ENCODE measurements at places on chromosomes 5 and 9.

DNA sequence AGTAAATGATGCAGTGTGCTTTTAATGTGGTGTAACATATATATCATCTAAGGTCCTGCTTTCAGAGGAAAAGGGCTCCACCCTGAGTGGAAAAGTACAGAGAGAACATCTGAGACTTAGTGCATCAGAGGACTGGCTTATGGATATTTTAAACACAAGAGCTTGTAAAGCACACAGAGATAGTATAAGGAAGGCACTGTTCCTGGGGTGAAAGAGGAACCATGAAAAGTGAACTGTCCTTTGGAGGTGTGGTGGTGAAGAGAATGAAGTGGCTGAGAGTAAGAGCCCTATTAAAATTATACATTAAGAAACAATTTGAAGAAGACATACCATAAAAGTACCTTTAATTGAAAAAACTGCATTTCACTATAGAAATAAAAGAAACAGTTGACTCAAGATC lies 68.9 kb downstream of the CSF2 start:
- DNase-seq, result no peak

GRCh38 chr5:116058346-116058936 lies 26.2 kb downstream of the ARL14EPL start:
- DNase-seq, result no peak

GRCh38 chr5:43312699-43313034 lies 545 bp downstream of the HMGCS1 start:
- no peak for DNase-seq

DNA sequence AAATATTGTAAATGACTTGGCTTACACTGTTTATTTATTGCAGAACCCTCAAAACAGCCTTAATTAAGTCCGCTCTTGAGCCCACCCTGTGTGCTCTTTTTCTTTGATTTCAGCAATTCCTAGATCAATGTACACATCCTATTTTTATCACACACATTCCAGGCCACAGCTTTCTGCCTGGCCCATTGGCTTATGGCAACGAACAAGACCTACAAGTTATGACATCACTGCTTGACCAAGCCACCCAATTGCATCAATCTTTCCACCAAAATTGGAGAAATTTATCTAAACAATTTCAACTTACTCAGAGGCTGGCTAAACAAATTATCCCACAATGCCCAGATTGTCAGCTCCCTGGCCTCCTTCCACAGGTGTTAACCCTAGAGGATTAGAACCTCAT lies 158.4 kb downstream of the CPLANE1 start:
- no peak for DNase-seq

- no peak for DNase-seq
These were observed 115.8 kb upstream of the SLC25A48 start for GRCh38 chr5:135718651-135719050.

DNA sequence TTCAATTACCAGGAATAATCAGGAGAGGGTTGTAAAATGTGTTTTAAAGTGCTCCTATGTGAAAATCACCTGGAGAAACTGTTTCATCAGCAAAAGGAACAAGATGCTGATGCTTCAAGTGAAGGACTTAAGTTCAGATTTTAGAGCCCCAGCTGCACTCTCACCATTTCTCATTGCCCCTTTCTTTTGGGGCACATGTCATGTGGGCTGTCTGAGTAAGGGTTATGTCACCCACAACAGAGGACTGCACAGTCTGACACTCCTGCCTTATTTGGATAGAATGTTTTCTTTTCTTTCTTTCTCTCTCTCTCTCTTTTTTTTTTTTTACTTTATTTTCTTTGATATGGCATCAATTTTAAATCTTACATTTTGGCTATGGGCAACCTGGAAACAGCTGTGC lies 204.1 kb upstream of the EFNA5 start:
- no peak for DNase-seq

GRCh38 chr5:140348104-140348503 lies 1.7 kb upstream of the HBEGF start:
- DNase-seq, result no peak

DNA sequence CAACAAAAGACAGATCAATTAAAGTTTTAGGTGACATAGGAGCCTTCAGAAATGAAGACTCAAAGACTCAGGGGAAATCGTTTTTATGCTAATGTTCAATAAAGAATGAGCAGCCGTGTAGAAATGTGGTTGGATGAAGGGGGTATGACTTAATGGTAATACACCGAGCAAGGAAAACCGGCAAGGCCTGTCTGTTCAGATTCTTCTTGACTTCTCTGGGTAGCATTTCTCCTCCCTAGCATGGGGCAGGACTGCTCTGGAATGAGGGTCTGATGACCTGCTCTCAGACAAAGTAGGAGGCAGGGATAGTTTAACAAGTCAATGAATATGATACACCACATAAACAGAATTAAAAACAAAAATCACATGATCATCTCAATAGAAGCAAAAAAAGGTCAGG lies 487.4 kb downstream of the ZNF608 start:
- no peak for DNase-seq

- DNase-seq, result no peak
These were observed 49.2 kb upstream of the SMIM32 start for GRCh38 chr5:136242136-136242535.

GRCh38 chr5:122499585-122499984 lies 187.5 kb downstream of the SNCAIP start:
- no peak for DNase-seq

GRCh38 chr5:8034852-8035251 lies 165.9 kb downstream of the MTRR start:
- no peak for DNase-seq

GRCh38 chr5:110377361-110377760 lies 349.1 kb downstream of the TMEM232 start:
- no peak for DNase-seq

GRCh38 chr9:4382722-4383317 lies 83.0 kb upstream of the GLIS3 start:
- DNase-seq, result no peak

DNA sequence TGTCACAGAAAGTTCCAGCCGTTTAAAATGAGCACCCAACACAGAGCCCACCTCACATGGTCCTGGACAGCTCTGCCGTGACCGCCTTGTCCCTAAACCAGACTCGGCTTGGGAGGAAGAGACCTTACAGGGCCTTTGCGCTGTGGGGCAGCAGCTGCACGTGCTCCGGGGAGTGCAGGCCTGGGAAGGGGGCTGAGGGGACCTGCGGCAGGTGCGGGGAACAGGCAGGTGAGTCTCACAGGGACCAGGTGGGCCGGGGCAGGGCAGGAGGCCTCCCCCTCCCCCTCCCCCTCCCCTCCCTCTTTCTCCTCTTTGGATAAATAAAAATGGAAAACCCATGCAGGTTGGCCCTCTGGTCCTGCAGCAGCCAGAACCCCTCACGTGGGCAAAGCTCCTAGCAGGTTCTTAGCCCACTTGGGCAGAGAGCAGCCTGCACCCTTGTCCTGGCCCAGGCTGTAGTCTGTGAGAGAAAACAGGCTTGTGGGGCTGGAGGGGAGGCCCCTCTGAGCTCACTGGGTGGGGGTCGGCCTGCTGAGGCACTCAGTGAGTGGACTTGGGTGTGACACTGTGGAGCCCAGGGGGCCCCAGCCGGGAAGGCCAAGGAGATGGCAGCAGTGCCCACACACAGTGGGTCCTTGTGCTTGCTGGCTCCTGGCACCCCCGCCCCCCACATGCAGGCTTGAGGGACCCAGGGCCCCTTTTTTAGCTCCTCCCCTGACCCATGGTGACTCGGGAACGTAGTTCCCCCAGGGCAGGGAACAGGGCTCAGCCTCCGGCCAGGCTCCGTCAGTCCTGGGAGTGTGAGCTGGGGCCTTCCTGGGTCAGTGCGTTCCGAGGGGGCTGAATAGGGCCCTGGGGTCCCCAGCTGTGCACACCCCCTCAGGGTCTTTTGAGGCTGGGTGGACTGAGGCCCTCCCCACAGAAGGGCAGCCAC lies 40.0 kb upstream of the CACNA1B start:
- no peak for DNase-seq

Data from stimulated activated CD8-positive, alpha-beta memory T cell treated with anti-CD3 and anti-CD28 coated beads, Interleukin-15, amount 100 ng/mL, for 24 hours (primary cell).